ENCODE measurements at places on chromosomes 4 and X.

- DNase-seq: no peak
Measured at GRCh38 chr4:142366769-142367181, 479.3 kb downstream of the INPP4B start.

GRCh38 chrX:140318296-140318695, 186.6 kb downstream of the SOX3 start:
- DNase-seq: no peak

DNA sequence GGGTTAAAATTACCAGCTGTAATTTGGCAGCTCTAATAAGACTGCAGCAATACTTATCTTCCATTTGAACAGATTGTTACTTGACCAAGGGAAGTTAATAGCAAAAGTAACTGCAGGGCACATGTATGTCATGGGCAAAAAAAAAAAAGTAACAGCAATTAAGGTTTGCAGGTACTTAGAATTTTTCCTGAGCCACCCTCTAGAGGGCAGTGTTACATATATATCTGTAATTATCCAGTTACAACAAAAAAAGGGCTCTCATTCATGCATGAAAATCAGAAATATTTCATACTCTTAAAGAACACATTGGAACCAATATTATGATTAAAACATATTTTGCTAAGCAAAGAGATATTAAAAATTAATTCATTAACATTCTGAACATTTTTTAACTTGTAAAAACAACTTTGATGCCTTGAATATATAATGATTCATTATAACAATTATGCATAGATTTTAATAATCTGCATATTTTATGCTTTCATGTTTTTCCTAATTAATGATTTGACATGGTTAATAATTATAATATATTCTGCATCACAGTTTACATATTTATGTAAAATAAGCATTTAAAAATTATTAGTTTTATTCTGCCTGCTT, 25.1 kb downstream of the XIAP start:
- peak; percentile 10 for DNase-seq

DNA sequence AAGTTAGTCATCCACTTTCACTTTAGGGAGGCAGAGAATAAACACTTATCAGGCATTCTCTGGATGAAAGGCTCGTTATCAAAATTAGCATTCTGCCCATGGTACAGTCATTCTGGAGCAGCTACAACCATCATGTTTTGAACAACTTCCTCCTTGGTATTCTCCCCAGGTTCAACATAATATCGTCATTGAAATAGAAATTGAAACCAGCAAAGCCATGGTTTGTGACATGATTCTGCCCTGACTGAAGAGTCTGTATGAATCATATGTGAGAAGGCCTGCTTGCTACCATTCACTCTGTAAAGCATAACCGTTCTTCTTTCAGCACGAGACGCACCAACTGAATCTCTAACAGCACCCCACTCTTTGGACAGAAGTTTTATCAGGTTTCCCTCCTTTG, 127.5 kb upstream of the RADX start:
- DNase-seq: no peak

DNA sequence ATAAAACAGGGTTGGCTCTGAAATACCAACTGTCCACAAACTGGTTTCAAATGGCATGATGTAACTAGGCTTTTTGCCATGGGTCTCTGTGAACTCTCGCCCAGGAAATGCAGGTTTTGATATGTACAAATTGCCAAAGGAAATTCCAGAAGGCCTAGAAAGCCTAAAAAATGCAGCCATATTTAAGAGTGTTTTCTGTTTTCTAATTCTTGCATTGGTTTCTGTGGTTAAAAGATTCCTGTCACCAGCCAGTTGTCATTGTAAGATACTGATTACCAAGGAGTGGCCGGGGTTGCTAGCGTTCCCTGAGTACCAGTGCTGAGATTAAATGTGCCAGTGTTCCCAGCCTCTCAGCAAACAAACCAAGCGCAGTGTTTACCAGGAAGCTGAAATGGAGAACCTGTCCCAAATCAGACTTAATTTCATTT, 53.9 kb upstream of the SORBS2 start:
- no peak for DNase-seq

GRCh38 chr4:127623797-127624083, 9.0 kb upstream of the INTU start:
- DNase-seq: no peak

DNA sequence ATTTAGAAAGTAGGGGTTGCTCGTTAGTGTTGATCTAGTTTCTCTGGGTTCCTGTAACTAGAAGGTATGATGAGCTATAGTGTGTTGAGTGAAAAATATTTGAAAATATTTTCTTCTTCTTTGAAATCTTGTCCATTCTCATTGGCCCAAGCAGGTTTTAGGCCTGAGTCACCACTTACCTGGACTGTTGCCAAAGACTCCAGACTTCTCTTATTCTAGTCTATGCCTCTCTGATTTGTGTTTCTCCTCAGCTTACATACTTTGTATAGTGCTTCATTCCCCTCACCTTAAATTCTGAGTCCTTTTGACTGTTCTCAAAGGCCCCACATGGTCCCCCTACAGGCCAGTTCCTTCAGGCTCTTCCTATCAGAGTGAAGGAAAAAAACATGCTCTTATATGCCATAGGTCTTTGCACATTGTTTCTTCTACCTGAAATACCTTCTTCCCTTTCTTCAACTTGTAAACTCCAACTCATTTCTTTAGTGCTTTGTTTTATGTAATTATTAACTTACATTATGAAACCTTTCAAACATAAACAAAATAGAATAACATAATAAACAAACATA, 258.2 kb downstream of the PPP1R2C start:
- DNase-seq: no peak

DNA sequence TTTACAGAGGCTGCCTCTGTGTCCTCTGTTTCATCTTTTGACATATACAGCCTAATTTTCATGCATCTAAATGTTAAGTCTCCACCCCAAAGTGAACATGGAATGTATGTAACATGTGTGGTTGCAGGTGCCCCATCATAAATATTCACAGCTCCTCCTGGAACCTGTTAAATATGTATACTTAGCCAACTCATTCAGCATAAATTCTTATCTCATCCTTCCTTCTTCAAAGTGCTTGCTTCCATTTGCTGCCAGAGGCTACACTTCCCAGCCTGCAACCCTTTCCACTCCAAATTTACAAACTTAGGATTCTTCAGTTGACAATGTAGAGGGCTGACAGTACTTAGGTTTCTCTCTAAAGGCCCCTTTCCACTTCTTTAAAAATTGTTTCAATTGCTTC, 60.6 kb downstream of the F8 start:
- no peak for DNase-seq

- DNase-seq: no peak
Measured at GRCh38 chr4:110474481-110474880, 1.5 kb upstream of the ENPEP start.

DNA sequence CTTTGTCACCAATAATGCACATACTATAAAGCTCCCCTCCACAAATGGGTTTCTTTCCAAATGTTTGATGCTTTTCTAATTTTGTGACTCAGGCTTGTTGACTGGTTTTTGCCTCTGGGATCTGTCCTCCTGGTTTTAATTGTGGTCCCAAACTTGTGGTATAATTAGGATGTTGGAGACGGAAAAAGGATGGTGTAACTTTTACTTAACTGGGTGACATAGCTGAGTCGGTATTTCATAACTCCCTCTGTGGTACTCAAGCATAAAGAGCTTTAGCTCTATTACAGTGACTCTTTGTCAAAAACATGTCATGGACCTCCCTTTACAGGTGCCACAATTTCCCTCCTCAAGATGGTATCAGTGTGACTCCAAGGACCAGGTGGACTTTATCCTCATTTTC, 119.7 kb upstream of the RBPJ start:
- no peak for DNase-seq

DNA sequence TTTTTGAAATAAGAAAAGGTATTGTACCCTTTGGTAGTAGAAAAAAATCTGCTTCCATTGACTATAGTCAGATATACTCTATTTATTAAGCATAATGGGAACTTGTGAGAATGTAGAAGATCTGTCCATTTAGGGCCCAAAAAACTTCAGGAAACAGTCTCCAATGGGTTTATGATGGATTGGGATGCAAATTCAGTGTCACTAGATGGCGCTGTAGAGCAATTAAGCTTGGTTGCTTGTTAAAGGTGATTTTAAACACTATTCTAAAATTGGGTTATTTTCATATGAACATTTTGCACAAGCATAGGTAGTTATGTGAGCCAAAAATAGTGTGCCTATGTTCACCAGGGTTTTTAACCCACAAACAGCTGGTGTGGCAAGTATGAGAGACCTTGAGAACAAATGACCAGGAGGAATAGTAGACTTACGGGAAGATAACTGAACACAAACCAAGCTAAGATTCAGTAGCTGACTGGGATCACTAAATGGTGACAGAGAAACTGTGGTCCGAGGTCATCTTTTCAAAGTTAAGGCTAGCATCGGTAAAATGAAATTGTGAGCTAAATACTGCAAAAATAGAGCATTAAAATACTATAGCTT, 80.3 kb upstream of the LSM6 start:
- peak; percentile 57 for DNase-seq

- no peak for DNase-seq
Measured at GRCh38 chrX:103883533-103883932, 51.5 kb upstream of the RAB9B start.

- no peak for DNase-seq
Measured at GRCh38 chrX:153647461-153648357, 706 bp downstream of the DUSP9 start.

- no peak for DNase-seq
Measured at GRCh38 chr4:80740375-80740774, 290.1 kb upstream of the BMP3 start.

DNA sequence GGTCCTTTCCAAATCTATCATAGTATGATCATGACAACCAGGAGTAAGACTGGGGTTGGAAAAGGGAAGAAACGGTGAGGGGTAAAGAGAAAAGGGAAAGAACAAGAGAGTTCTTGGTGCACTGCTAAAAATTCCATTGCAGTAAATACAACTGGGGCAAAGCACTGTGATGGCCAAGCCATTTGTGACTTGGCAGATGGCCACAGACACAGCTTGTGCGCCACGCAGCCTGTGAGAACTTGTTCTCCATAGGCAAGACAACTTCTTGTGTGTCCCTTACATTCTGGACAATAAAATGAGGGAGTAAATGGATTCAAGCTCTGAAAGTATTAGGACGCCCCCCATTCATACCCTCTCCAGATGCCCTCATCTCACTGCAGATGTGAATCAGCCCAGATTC, 10.9 kb downstream of the MFAP3L start:
- no peak for DNase-seq

Measured in amniotic stem cell (primary cell).